T-helper 17 cell (primary cell): ENCODE measurements at places on chromosomes 12 and 14.

GRCh38 chr12:91622037-91622436 is 439.4 kb upstream of the DCN start:
- DNase-seq, result no peak

GRCh38 chr12:79973801-79974200 is 38.9 kb upstream of the PPP1R12A start:
- no peak for DNase-seq

GRCh38 chr12:107400686-107401447 is 284.7 kb upstream of the PWP1 start:
- no peak for DNase-seq

GRCh38 chr12:4189721-4190120 is 83.8 kb upstream of the CCND2 start:
- no peak for DNase-seq

DNA sequence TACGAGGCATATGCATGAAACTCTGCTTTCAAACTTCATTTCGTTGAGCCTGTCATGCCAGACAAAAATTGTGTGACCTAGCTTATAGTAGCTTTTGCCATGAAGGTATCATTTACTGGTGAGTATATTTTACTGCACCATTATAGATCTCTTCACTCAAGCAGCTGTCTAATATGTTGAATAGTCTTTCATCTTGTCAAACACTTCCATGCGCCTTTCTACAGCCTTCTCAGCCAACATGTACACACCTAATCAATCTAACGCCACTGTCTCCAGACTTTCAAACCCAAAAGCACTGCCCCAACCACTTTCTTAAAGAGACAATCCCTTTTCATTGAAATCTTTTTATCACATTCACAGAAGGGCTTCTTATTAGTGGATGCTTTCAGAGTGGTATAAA is 757.4 kb downstream of the VRK1 start:
- no peak for DNase-seq

- DNase-seq, result no peak
These were observed 17.2 kb upstream of the TPCN1 start for GRCh38 chr12:113203852-113204760.

DNA sequence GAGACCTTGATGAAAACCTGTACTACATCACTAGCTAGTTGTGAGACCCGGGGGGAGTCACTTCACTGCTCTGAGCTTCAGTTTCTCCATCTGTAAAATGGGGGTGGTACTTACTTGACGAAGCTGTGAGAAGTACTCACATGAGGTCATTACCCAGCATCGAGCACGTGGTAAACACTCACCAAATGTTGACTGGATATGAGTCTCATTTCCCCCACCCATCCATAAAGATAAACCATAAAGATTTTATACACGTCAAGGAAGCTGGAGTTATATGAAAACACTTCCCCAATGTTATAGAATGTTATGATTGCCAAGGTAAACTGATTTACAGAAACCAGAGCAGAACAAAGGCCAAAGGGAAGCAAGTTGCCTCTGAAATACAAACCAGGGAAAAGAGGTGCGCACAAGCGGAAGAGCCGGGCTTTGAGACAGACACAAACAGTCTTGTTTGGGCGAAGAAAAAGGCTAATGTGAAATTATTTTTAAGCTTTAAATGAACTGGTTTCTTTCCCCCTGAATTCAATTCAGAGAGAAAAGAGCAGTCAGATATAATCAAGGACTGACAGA is 536.8 kb downstream of the MED13L start:
- no peak for DNase-seq

DNA sequence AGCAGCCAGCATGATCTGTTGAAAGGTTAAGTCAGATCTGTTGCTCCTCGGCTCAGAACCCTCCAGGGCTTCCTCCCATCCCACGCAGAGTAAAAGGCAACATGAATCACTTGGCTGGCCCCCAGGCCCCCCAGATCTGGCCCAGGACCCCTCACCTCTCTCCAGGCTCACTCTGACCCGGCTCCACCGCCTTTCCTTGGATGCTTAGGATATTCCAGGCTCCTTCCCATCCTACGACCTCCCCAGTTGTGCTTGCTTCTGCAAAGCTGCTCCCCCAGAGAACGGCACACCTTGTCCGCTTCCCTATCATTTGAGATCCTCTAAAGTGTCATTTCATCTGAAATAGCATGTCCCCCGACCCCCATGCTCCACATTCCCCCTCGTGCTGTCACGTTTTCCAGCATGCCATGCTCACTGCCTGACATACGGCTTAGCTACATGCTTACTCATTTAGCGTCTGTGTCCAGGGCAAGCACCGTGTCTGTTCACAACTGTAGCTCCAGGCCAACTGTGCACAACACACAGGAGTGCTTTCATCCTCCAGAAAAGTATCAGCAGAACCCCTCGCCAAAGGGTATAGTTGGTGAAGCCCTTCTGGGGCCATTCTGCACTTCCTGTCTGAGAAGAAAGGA is 33.6 kb upstream of the BDKRB2 start:
- no peak for DNase-seq

DNA sequence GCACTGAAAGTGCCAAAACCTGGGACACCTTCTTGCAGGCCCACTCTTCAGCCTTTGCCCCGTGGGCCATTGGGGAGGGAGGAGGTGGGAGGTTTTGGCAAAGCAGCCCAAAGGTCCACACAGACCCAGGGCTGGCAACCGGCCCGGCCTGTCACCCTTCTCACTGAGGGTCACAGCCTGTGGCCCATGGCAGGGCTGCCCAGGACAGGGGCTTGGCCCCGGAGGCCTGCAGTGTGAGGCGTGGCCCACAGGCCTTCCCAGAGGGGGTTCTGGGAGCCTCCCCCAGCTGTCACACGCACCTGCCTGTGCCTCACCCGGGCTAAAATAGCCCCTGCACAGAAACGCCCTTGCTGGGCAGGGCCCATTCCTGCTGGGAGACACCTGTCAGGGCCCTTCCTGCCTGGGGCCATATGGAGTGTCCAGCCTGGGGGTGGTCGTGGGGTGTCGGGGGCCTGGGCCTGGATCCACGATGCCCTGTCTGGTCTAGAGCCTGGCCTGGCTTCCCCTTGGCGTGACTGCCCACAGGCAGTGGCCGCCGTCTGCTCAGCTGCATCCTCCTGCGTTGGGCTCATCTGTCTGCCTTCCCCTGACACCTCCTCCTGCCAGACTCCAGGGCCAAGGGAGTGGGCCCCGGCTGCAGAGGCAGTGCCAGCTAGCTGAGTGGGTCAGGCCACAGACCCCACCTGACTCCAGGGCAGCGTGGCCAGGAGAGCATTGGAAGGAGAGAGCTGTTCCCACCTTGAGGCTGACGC is 19.2 kb downstream of the PACS2 start:
- DNase-seq, result no peak
